ENCODE measurements at places on chromosomes 2 and 18. TPM values are rescaled to one million over a fixed set of nuclear protein-coding genes. Genes with fewer than 3 reads are reported as not detected.

DNA sequence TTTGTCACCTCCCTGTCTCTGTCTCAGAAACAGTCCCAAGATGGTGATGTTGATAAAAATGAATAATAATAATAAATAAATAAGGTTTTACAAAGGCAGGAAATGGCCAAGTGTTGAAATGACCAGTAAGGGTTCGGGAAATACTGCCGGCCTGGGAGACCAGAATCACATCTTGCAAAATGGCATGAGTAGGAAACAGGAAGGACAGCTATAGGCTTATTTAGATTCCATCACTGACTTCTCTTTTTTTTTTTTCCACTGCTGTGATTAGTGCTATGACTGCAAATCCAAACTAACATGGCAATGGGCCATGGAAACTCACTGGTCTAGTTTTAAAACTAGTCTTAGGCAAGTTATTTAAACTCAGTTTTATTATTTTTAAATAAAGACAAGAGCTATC lies 60.6 kb downstream of the SCN1A start:
- H3K27ac ChIP-seq, result no peak overlapping the region
- H3K27me3 ChIP-seq, result no peaks in the 10 kb centered on the region
- no peak for DNase-seq
- H3K4me1 ChIP-seq, result no peaks in the 10 kb centered on the region
- no peaks in the 10 kb centered on the region for H3K36me3 ChIP-seq

- no peak overlapping the region for H3K27ac ChIP-seq
- no peaks in the 10 kb centered on the region for H3K36me3 ChIP-seq
- H3K4me1 ChIP-seq, result no peaks in the 10 kb centered on the region
- H3K27me3 ChIP-seq, result no peaks in the 10 kb centered on the region
- H3K4me3 ChIP-seq, result no peak overlapping the region
Observed at GRCh38 chr18:79300413-79300812, 95.3 kb upstream of the NFATC1 start.

DNA sequence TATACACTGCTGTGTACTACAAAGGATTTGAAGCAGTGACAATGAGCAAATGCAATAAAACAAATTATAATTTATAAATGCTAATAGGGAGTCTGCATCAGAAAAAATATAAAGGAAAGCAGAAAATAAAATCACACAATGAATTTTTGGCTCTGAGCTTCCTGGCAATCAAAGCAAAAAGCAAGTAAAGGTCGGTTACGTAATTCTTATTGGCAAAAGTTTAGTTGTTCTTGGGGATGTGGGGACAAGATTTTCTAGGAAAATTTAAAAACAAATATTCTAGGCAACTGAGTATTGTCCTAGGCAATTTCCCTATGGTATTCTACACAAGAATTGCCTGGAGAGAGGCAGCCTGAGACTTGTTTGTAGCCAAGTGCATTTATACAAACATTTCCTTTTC lies 1.8 kb downstream of the ORC2 start:
- peaks cover 30% of the 10 kb centered on the region for H3K4me1 ChIP-seq
- peaks cover 7% of the 10 kb centered on the region for H3K36me3 ChIP-seq
- no peak overlapping the region for H3K4me3 ChIP-seq
- H3K27me3 ChIP-seq, result no peaks in the 10 kb centered on the region

GRCh38 chr18:33755931-33756560 lies 178.0 kb downstream of the ASXL3 start:
- no peak overlapping the region for H3K27ac ChIP-seq
- H3K27me3 ChIP-seq, result no peaks in the 10 kb centered on the region
- no peak overlapping the region for H3K4me3 ChIP-seq
- no peaks in the 10 kb centered on the region for H3K36me3 ChIP-seq
- no peak for DNase-seq
- H3K4me1 ChIP-seq, result no peaks in the 10 kb centered on the region

DNA sequence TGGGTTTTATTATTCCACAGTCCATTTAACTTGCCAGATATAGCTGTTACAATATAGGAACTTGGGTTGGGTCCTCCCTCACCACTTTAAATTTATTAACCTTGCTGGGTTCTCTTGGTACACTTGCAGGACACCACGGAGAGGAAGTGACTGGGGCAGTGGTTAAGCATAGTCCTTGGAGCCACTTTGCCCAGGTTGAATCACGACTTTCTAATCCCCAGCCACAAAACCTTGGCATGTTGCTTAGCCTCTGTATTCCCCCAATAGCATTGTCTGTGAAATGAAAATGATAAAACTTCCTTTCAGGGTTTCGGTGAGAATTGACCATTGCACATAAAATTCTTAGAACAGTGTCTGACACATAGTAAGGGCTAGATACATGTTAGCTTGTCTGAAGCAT lies 221.2 kb downstream of the IRS1 start:
- no peaks in the 10 kb centered on the region for H3K27me3 ChIP-seq
- no peak overlapping the region for H3K27ac ChIP-seq
- DNase-seq, result no peak
- H3K4me3 ChIP-seq, result no peak overlapping the region
- H3K4me1 ChIP-seq, result no peaks in the 10 kb centered on the region
- no peaks in the 10 kb centered on the region for H3K36me3 ChIP-seq

- no peak overlapping the region for H3K27ac ChIP-seq
- no peaks in the 10 kb centered on the region for H3K36me3 ChIP-seq
- H3K4me3 ChIP-seq, result no peak overlapping the region
- no peak for DNase-seq
- peaks cover 58% of the 10 kb centered on the region for H3K4me1 ChIP-seq
Observed at GRCh38 chr2:127634626-127635379, 11.2 kb upstream of the GPR17 start.

The UGT1A5 gene
- not detected for polyA plus RNA-seq

Measured in CD8-positive, alpha-beta memory T cell (primary cell).